Suppressor macrophage treated with lipopolysaccharide for 4 hours (primary cell): ENCODE measurements at places on chromosomes 2 and 18.

- peak; percentile 55 for DNase-seq
Observed at GRCh38 chr18:3493501-3494244, 43.7 kb downstream of the TGIF1 start.

DNA sequence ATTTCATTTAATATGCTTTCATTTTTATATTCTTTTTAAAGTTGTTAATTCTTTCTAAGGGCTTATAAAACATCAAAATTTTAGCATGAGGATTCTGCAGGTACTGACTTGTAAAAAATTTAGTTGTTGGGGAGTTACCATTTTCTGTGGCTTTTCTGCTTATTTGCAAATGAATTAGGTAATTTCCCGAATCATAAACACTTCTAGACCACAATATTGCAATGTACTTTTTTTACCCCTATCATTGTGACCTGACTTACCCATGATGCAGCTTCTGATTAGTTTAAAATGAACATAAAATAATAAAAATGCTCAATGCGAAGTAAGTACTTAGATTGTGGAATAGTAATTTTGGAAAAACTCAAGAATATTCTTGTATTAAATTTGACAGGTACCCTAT, 11.4 kb downstream of the ARL6IP6 start:
- no peak for DNase-seq

DNA sequence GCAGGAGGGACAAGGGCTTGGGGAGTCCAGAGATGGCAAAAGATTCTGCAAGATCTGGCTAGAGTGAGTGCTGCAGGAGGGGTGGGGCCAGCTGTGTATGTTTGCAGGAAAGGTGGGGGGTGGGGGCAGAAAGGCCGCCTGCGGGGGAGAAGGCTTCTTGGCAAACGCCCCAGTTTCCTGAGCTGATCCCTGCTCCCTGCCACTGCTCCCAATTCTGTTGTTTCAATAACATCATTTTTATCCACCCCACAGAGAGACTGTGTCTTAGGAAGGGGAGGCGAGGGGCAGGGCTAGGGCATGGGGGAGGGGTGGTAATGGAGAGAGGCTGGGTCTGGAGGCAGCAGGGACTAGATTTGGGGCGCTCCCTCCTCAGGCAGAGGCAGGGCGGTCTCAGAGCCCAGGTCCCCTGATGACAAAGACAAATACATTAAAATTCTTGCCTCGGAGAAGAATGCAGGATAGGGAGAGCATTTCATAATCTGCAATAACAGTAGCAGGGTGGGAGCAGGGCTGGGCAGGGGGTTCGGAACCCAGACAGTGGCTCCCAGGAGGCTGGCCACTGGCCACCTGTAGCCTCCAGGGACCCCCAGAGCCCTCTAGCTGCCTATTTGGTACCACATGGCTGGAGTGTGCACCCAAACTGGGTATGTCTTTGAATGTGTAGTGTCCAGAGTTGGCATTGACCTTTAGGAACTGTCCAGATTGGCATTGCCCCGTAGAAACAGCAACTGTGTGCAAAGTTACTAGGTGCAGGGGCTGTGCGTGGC, 2.1 kb upstream of the WNT6 start:
- DNase-seq: no peak

DNA sequence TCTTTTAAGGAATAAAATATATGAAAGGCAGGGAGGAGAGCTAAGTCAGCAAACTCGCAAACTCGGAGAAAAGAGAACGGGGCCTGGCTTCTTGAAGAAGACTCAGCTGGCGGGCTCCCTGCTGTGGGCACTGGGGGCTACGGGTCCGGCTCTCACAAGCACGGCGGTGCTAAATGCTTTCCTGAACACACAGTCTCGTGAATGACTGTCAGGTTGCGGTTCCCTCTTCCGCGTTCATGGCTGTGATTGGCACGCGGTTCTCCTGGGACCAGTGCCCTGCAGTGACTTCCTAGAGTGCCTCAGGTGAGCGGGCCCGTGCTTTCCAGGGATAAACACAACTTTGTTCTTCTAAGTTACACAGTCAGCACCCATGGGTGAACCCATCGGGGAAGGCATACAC, 208.4 kb downstream of the HDAC4 start:
- no peak for DNase-seq

DNA sequence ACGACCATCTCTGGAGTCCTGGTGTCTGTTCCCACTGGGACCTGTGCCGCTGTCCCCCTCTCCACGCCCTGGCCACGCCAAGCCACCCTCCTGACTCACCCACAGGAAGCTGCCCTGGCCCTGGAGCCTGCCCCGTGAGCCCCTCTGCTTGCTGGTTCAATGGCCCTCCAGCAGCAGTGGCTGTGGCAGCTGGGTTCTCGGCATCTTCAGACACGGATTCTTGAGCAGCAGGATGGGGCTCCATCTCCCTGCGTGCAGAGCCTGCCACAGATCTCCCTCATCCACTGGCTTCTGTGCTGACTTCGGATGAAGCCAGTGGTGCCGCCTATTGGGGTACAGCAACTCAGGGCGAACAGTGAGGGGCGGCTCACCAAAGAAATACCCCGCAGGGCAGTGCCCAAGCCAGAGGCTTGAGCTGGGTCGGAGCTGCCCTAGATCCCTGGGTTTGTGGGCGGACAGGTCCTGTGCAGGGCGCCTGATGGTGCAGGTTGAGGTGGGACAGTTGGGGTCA, 14.0 kb downstream of the CAPN10 start:
- DNase-seq: no peak

DNA sequence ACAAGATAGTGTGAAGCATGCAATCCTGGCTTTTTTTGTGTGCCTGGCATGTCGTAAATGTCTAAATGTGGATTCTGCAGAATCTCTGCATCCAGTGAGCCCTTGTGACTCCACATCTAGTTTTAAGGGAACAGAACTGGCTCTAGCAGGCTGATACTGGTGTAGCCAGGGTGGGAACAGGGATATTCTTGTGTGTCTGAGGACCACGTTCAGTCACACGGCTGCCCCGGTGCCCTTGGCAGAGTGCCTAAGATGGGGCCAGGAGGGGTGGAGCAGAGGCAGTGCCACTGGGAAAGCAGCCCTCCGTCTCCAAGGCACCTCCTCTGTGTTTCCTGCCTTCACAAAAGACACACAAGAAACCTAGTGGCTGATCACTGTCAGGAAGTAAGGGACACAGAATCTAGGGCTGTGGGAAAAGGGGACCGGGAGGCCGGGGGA, 91.5 kb upstream of the PARD3B start:
- DNase-seq: no peak

DNA sequence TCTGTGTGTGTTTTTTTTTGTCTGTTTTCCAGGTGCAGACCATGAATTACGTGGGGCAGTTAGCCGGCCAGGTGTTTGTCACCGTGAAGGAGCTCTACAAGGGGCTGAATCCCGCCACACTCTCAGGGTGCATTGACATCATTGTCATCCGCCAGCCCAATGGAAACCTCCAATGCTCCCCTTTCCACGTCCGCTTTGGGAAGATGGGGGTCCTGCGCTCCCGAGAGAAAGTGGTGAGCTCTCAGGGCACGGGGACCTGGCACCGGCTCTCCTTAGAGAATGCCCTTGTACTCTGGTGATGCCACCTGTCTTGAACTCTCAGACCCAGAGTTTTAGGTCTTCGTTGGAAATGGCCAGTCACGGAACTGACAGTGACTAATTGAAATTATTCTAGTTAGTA, 19.1 kb downstream of the LPIN1 start:
- DNase-seq: no peak

- no peak for DNase-seq
Observed at GRCh38 chr2:174535757-174536703, 49.2 kb upstream of the GPR155 start.
